ENCODE measurements at places on chromosomes 12 and 14.
A peak's percentile ranks its signal among the peaks of the same experiment; 100 is the strongest.

- DNase-seq: no peak
Measured at GRCh38 chr12:105825141-105825540, 313.6 kb downstream of the NUAK1 start.

GRCh38 chr12:20320552-20320951, 47.8 kb upstream of the PDE3A start:
- DNase-seq: no peak

DNA sequence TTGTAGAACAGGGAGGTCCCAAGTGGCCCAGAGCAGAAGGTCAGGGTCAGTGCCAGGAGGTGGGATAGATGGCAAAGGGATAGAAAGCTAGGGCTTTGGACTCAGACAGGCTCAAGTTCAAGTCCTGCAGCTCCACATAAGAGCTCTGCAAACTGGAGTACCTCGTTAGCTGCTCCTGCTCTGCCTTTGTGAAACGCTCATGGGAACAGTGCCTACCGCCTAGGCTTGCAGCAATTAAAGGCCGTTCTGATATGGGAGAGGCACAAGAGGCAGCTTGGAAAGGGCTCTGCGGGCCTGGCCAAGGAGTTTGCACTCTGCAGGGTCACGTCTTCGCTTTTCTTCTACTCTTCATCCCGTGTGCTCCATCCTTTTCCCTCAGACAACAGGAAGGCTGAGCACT, 54.1 kb downstream of the MAP1LC3B2 start:
- DNase-seq: no peak

DNA sequence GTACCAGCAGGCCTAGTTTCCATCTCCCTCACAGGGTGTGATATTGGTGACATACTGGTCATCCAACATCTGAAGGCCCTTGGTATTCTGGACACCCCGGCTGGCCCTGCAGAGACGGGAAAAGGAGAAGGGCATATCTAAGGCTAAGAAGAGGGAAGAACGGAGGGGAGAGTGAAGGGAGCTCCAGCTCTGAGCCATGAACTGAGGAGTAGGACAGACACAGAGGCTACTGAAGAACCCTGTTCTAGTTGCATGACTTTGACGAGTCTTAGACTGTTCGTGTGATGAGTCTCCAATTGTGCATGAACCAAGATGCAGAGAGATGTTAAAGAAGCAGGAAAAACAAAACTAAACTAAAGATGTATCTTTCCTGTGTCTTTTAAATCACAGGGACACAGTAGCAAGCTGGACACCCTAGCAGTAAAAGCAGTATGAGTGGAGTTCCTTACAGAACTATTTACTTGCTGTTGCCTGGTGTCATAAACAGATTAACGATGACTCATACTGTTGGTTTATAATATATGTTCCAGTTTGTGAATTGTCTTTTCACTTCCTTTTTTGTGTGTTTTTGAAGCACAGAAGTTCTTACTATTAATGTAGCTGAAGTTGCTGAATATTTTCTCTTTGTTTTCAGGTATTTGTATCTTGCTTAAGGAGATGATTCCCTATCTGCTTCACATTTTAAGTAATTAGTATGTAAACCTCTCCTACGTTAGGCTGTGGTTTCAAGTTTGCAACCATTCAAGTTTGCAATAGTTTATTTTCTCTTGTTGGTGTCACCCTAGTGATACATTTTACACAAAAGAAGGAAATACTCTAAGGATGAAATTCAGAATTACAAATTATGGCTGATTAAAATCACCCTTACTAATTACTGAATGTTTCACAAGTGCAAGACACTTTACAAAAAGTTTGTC, 15.7 kb downstream of the FAR2 start:
- DNase-seq: no peak

DNA sequence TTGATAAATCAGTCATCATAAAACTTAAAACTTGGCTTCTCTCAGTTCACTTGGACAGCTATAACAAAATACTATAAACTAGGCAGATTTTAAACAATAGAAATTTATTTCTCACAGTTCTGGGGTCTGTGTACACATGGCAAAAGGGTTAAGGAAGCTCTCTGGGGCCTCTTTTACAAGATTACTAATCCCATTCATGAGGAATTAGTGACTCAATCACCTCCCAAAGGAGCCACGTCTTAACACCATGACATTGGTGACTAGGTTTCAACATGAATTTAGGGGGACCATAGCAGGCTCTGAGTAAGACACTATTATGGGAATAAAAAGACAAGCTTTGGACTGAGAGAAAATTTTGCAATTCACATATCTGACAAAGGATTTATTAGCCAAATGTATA, 436.5 kb downstream of the PDZRN4 start:
- DNase-seq: no peak

GRCh38 chr12:30828686-30829085, 73.9 kb upstream of the CAPRIN2 start:
- DNase-seq: no peak

GRCh38 chr12:113299619-113300237, 35.2 kb downstream of the SLC8B1 start:
- DNase-seq: no peak

GRCh38 chr12:111570084-111570961, 28.8 kb downstream of the ATXN2 start:
- no peak for DNase-seq

DNA sequence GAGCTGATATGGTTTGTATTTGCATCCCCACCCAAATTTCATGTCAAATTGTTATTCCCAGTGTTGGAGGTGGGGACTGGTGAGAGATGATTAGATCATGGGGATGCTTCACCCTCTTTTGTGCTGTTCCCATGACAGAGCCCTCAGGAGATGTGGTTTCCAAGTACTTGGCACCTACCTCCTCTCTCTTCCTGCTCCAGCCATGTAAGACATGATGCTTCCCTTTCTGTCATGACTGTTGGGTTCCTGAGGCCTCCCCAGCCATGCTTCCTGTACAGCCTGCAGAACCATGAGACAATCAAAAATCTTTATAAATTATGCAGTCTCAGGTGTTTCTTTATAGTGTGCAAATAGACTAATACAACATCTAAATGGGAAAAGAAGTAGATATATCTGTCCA, 754.5 kb downstream of the TMEM121 start:
- DNase-seq: no peak

DNA sequence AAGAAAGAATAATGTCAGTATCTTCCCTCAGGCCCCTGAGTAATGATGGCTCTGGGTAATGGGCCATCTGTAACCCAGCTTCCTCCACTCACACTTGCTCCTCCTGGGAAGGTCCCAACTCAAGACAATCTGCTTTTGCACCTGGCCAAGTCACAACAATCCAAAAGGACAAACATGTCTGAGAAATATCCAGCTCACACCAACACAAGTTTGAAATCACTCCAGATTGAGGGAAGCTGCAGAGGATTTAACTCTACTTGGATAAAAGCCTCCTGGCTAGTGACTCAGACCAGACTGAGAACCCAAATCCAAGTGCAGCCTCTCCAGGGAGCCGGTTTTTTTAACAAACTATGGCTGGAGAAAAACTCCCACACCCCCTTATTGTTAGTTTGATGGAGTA, 34.2 kb downstream of the RTRAF start:
- no peak for DNase-seq

DNA sequence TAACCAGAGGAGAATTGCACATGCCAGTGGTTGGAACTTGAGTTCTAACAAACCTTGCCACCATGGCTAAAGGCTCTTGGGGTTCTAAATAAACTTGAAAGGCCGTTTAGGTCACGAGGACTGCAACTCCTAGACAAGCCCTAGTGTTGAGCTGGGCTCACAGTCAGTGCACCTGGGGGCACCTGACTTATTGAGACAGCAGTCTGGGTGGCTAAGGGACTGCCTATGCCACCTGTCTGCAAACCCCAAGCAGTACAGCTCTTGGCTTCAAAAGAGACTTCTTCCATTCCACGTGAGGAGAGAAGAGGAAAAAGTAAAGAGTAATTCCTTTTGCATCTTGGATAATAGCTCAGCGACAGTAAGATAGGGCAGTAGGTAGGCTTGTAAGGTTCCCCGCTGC, 765.6 kb upstream of the FOXG1 start:
- DNase-seq: no peak

GRCh38 chr12:132439333-132439904, 50.5 kb upstream of the FBRSL1 start:
- DNase-seq: no peak

DNA sequence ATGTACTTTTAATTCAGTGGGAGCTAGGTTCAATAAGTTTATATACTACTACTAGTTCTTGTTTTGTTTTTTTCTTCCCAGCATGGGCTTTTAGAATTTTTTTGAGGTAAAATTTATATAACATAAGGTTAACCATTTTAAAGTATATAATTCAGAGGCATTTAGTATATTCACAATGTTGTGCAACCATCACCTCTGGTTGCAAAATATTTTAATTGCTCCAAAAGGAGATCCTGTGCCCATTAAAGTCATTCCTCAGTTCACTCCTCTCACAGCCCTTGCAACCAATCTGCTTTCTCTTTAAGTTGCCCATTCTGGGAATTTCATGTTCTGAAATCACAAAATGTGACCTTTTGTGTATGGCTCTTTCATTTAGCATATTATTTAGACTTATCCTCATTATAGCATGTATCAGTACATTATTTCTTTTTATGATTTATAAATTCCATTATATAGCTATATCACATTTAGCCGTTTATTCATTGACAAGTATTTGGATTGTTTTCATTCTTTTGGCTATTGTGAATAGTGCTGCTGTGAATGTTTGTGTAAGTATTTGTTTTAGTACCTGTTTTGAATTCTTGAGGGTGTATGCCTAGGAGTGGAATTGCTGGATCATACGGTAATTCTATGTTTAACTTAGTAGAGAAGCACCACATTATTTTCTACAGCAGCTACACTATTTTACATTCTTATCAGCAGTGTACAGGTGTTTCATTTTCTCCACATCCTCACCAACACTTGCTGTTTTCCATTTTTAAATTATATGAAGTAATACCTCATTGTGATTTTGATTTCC, 59.1 kb downstream of the ARHGAP5 start:
- DNase-seq: no peak

GRCh38 chr12:90990611-90991010, 14.2 kb downstream of the EPYC start:
- no peak for DNase-seq

DNA sequence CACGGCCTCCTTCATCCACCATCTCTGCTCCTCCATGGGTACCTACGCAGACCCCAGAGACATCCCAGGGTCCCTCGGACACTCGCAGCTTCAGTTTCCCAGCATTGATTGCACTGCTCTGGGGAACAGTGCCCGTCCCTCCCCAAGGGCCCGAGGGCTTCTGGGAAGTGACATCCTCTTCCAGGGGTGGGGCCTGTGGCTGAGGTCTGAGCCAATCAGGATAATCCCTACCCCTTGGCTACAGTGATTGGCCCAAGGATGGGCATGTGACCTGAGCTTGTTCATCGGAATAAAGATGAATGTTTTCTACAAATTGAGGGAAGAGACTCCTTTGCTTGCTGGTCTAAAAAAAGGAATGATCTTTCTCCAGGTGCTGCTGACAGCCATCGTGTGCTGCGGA, 37.3 kb upstream of the MYL2 start:
- peak; percentile 2 for DNase-seq

GRCh38 chr12:116325336-116325664, 47.8 kb upstream of the MED13L start:
- no peak for DNase-seq

DNA sequence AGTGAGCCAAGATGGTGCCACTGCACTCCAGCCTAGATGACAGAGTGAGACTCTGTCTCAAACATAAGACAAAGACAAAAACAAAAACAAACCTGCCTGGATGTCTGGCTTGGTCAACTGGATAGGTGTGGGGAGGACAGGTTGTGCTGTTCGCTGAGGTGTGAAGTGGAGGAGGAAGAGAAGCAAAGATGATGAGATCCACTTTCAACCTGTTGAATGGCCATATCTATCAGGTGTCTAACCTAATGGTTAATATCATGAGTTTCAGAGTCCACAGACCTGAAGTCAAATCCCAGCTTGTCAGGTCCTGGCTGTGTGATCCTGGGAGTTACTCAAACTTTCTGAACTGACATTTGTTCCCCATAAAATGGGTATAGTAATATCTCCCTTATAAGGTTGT, 9.7 kb upstream of the CCDC177 start:
- DNase-seq: no peak

GRCh38 chr14:74613211-74613914, 1.3 kb upstream of the LTBP2 start:
- DNase-seq: no peak

DNA sequence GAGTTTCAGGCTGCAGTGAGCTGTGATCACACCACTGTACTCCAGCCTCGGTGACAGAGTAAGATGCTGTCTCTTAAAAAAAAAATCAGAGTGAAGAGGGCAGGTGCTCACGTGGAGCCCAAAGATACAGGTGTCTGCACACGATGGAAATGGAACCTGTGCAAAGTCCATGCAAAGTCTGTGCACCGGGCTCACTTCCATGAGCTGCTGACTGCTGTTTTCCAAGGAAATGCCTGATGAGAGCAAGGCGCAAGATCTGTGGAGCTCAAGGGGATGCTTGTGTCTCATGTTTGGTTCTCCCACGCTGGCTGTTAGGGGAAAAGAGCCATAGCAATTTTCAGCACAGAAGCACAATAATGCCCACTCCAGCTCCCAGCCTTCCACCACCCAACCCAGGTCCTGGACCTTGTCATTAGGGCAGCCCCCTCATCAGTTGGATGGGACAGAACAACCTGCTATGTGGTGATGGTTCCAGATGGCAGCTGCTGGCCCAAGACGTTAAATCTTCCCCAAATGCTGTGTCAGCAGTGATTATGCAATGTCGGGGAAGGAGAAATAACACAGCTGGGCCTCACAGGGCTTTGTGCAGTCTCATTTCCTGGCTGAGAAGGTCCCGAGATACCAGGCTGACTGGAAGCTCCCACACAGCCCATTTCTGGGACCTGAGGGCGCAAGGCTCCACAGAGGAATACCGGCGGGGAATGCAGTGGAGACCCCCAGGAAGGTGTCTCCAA, 27.9 kb upstream of the DICER1 start:
- DNase-seq: no peak

GRCh38 chr12:25932971-25933370, 25.5 kb upstream of the RASSF8 start:
- no peak for DNase-seq

- no peak for DNase-seq
Measured at GRCh38 chr14:74859757-74860552, 16.0 kb downstream of the PROX2 start.

- no peak for DNase-seq
Measured at GRCh38 chr14:59787045-59787674, 83.4 kb downstream of the RTN1 start.

All from NCI-H446 (cell line).